Tibial nerve (tissue), 4 donors: ENCODE measurements at places on chromosomes 12 and 14.

GRCh38 chr12:47746523-47746922 lies 12.2 kb downstream of the RAPGEF3 start:
- no peak for DNase-seq
- H3K4me3 ChIP-seq, result no peak overlapping the region
- H3K36me3 ChIP-seq, result no peaks in the 10 kb centered on the region
- no peak overlapping the region for H3K27ac ChIP-seq

DNA sequence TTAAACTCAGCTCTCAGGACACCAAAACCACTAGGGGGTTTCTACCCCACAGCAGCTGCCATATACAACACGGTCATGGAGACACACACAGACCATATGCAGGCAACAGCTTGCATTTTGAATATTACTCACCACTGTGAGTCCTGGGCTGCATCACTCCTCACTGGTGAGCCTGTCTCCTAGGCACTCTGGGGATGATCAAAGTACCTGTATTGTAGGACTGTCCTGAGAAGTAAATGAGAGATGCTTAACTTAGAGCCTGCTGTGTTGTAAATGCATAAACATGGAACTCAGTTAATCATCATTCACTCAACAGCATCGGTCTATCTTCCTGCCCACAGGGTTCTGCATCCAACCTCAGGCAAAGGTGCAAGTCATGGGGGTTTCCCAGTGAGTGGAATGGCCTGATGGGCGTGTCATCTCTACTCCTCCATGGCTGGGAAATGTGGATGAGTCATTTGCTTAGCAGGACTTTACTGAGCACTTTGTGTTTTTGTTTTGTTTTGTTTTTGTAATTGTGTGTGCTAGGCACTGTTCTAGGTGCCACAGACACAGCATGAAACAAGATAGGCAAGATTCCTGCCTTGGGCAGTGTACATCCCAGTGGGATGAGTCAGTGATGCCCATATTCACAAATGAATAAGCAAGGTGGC lies 1141.2 kb upstream of the TMEM132C start:
- H3K4me3 ChIP-seq, result no peak overlapping the region
- H3K36me3 ChIP-seq, result no peaks in the 10 kb centered on the region
- no peaks in the 10 kb centered on the region for H3K27me3 ChIP-seq
- DNase-seq, result no peak
- H3K27ac ChIP-seq, result no peak overlapping the region

GRCh38 chr14:95045836-95046430 lies 111.4 kb downstream of the DICER1 start:
- no peaks in the 10 kb centered on the region for H3K27me3 ChIP-seq
- DNase-seq, result no peak
- no peak overlapping the region for H3K4me3 ChIP-seq
- H3K4me1 ChIP-seq, result no peaks in the 10 kb centered on the region
- no peak overlapping the region for H3K27ac ChIP-seq
- H3K36me3 ChIP-seq, result no peaks in the 10 kb centered on the region

- H3K36me3 ChIP-seq, result no peaks in the 10 kb centered on the region
- no peak overlapping the region for H3K27ac ChIP-seq
- no peaks in the 10 kb centered on the region for H3K4me1 ChIP-seq
- DNase-seq, result peak; percentile 84
- H3K27me3 ChIP-seq, result no peaks in the 10 kb centered on the region
- peak overlapping the region; percentile 14 for H3K4me3 ChIP-seq
Measured at GRCh38 chr14:68824517-68825347, 31.9 kb upstream of the ZFP36L1 start.

- no peak for DNase-seq
- H3K4me1 ChIP-seq, result no peaks in the 10 kb centered on the region
- no peak overlapping the region for H3K4me3 ChIP-seq
- H3K36me3 ChIP-seq, result no peaks in the 10 kb centered on the region
Measured at GRCh38 chr12:71449373-71450070, 9.9 kb downstream of the LGR5 start.

DNA sequence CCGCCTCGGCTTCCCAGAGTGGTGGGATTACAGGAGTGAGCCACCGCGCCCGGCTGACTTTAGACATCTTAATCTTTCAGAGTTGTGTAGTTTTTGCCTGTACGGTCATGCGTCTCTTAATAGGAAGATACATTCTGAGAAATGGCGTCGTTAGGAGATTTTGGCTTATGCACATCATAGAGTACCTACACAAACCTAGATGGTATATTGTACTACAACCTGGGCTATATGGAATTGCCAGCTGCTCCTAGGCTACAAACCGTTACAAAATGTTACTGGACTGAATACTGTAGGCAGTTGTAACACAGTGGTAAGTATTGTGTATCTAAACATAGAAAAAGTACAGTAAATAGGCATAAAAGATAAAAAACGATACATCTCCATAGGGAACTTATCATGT lies 1.3 kb downstream of the TSFM start:
- H3K27me3 ChIP-seq, result no peaks in the 10 kb centered on the region
- H3K36me3 ChIP-seq, result peaks cover 65% of the 10 kb centered on the region
- H3K4me3 ChIP-seq, result no peak overlapping the region

- no peaks in the 10 kb centered on the region for H3K36me3 ChIP-seq
- H3K27me3 ChIP-seq, result no peaks in the 10 kb centered on the region
- H3K4me3 ChIP-seq, result no peak overlapping the region
Measured at GRCh38 chr12:116148844-116149243, 128.6 kb downstream of the MED13L start.

DNA sequence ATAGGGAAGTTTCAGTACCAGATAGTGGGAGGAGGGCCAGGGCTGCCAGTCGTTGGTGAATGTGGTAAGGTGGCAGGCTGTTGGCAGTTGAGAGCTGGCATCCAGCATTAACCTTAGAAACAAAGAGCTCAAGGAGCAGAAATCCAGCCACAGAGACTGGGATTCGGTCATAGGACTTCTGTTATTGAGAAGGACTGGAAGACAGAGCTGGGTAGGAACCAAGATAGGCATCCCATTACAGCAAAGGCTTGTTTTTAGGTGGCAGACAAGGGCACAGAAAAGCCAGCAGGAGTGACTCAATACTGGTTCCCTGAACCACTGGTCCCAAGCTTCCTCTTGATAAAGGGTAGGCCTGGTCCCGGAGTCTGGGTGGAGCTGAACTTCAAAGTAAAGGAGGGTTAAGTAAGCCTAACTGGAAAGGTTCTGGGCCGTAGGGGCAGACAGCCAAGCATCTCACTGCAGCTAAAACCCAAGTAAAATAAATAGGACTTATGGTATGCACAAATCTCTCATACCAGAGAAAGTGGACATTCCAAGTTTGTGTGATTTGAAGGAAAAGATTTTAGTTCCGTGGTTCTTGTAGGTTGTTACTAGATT lies 147.9 kb downstream of the ETV6 start:
- no peak for DNase-seq
- peaks cover 21% of the 10 kb centered on the region for H3K4me1 ChIP-seq
- H3K4me3 ChIP-seq, result no peak overlapping the region
- no peaks in the 10 kb centered on the region for H3K36me3 ChIP-seq

- peak overlapping the region; percentile 85 for H3K27ac ChIP-seq
- peaks cover 20% of the 10 kb centered on the region for H3K36me3 ChIP-seq
- H3K4me1 ChIP-seq, result peaks cover 73% of the 10 kb centered on the region
Measured at GRCh38 chr12:122081697-122082221, 3.2 kb downstream of the MLXIP start.

DNA sequence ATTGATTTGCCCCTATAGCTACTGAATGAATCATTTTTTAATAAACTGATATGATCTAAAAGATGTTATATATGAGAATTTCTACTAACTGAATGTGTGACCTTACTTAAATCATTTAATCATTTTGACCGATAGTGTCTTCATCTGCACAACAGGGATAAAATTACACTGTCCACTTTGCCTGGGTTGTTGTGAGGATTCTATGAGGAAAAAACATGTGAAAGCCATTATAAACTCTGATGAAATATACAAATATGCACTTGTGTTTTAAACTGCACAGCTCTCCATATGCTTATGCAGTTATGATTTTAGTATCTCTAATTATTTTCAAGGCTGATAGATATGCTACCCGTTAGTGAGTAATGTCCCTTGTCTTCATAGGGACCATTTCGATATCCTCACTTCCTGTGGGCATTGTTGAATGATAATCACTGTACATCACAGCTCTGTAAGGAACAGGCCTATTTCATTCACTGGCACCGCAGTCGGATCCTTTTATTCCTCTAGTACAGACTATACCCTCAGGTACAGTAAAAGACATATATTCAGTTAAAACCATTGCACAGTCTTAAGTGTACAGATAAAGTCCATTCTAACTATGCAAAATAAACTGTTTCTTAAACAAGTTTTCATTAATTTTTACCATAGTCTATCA lies 88.7 kb upstream of the RAP1B start:
- H3K4me1 ChIP-seq, result no peaks in the 10 kb centered on the region
- no peaks in the 10 kb centered on the region for H3K36me3 ChIP-seq
- no peak overlapping the region for H3K4me3 ChIP-seq
- peak overlapping the region; percentile 65 for H3K27ac ChIP-seq
- no peak for DNase-seq
- H3K27me3 ChIP-seq, result no peaks in the 10 kb centered on the region

DNA sequence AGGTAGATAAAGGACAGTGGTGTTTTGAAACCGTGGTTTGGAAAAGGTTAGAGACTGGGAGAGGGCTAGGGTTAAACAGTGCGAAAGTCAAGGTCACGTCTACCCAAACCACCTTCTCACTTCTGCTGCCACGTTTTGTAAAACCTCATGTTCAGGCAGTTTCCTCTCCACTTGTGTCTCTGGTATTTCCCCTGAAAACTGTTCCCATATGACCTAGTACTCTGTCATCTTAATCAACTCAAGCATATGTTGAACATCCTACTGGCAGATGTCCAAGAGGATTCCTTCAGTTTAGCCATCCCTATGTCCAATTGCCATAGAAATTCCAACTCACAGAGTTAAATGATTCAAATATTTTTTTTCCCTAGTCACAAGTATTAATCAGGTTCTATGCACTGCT lies 17.4 kb downstream of the CLEC4C start:
- H3K27ac ChIP-seq, result no peak overlapping the region
- H3K36me3 ChIP-seq, result no peaks in the 10 kb centered on the region
- H3K27me3 ChIP-seq, result no peaks in the 10 kb centered on the region
- no peaks in the 10 kb centered on the region for H3K4me1 ChIP-seq
- DNase-seq, result no peak

DNA sequence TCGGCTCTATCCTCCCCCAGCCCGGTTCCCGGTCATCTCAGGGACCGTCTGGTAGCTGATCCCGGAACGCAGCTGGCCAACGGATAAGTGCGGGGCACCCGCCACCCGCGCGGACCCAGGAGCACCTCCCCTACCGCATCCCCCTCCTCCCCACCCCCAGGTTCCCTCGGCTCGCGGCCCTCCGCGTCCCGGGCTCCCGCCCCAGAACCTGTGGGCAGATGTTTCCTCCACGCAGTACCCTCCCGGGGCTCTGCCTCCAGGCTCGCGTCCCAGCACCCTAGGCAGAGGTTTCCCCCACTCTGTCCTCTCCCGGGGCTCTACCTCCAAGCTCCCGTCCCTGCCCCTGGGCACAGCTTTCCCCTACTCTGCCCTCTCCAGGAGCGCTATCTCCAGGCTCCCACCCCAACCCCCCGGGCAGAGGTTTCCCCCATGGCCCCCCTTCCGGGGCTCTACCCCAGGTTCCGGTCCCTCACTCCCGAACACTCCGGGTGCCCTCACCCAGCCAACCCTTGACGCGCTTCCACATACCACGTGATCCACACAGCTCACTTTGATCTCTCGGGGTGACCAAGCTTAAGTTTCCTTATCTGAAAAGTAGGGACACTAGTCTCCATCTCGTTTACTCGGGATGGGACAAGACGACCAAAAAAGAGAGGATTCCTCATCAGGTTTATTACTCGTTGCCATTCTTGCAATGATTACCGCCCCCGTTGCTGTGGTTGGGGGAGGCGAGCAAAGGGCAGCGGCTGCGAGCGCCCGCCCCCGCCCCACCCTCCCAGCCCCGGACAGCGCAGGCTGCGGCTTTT lies at the start of gene CCDC38:
CCDC38 (minus strand) TSS at position 91 of the 806 bp plus-strand sequence. CDS start 6,105 bp downstream, outside the sequence.
- peaks cover 9% of the 10 kb centered on the region for H3K4me1 ChIP-seq
- H3K27me3 ChIP-seq, result no peaks in the 10 kb centered on the region
- H3K36me3 ChIP-seq, result no peaks in the 10 kb centered on the region

- peak overlapping the region; percentile 33 for H3K27ac ChIP-seq
- no peaks in the 10 kb centered on the region for H3K27me3 ChIP-seq
- H3K4me3 ChIP-seq, result no peak overlapping the region
- no peaks in the 10 kb centered on the region for H3K4me1 ChIP-seq
- no peak for DNase-seq
Measured at GRCh38 chr14:89165189-89166181, 251.5 kb downstream of the FOXN3 start.

GRCh38 chr12:10119066-10119465 lies 10.9 kb downstream of the CLEC7A start:
- no peaks in the 10 kb centered on the region for H3K36me3 ChIP-seq
- DNase-seq, result no peak
- H3K27me3 ChIP-seq, result no peaks in the 10 kb centered on the region
- H3K4me3 ChIP-seq, result no peak overlapping the region

DNA sequence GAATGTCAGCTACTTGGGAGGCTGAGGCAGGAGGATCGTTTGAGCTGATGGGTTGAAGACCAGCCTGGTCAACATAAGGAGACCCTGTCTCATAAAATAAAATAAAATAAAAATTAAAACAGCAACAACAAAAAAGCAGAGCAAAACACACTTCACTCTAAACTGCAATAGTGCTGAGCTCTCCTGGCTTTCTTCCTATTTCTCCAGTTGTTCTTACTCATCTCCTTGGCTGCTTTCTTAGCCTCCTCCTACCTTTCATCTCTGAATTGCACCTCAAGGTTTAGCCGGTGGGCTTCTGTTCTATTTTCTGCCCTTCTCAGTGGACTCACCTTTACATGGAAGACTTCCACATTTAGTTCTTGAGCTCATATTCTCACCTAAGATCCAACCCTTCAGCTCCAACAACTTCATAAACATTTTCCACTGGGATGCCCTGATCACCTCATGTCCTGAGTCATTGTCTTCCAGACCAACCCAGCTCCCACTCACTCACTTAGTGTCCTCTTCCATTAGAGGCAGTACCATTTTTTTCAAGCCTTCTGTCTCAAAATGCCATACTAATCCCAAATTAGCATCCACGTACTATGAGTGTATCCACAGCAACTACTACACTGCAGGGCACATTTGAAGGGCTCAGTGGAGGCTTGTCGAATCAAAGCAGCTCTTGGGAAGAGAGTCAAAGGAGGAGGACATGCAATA lies 41.2 kb upstream of the TMED10 start:
- no peak overlapping the region for H3K27ac ChIP-seq
- H3K4me1 ChIP-seq, result no peaks in the 10 kb centered on the region
- no peak overlapping the region for H3K4me3 ChIP-seq
- no peaks in the 10 kb centered on the region for H3K36me3 ChIP-seq

DNA sequence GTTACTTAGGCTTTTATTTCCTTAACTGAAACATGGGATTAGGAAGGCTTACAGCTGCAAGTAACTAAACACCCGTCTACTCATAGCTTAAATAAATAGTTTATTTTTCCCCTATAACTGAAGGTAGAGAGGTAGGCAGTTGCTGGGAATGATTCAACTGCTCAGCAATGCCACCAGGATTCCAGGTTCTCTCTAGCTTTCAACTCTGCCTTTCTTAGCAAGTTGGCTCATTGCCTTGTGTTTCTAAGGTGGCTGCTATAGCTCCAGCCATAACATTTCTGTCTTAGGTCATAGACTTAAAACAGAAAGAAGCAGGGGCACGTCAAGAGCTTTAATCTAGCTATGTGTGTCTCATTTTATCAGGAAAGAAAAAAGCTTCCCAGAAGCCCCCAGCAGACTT lies 103.7 kb upstream of the MDM1 start:
- DNase-seq, result no peak
- no peaks in the 10 kb centered on the region for H3K36me3 ChIP-seq
